Psoas muscle (tissue), 8 donors: ENCODE measurements at places on chromosomes 13 and 19. TPM values are rescaled to one million over a fixed set of nuclear protein-coding genes. Genes with fewer than 3 reads are reported as not detected.

Gene PTPRH
- polyA plus RNA-seq, result 0.05 TPM

Gene SIGLEC9
- 0.69 TPM for polyA plus RNA-seq

Gene APLP1
- polyA plus RNA-seq, result 0.48 TPM

Gene SPACA4
- not detected for polyA plus RNA-seq

Gene GRIN3B
- polyA plus RNA-seq, result not detected

Gene ZNF665
- polyA plus RNA-seq, result 0.20 TPM

Gene KL
- 0.59 TPM for polyA plus RNA-seq

Gene ABCA7
- polyA plus RNA-seq, result 2.6 TPM

Gene ZNF541
- polyA plus RNA-seq, result 0.06 TPM
